Right ventricle myocardium inferior (tissue), 1 donor: ENCODE measurements at places on chromosomes 2 and 18.

- no peak for DNase-seq
These were observed 2.1 kb downstream of the DOCK10 start for GRCh38 chr2:225040142-225040541.

GRCh38 chr2:144011553-144011952, 508.4 kb downstream of the ZEB2 start:
- no peak for DNase-seq

DNA sequence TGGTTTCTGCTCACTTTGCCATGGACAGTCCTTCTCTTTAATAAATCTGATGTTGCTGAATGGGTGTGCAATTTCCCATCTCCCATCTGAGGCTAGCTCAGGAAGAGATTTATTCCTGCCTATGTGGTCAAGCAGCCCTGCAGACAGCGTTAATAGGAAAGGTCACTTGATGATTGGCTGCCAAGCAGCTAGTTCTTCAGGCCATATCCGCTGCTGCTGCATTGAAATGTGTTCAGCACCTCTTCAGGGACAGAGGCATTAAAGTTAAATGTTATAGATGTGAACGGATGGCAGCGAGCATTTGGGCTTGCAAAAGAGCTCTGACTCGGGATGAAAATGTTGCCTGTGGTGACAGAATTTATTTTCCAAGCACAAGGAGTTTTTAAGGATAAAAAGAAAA, 474.2 kb downstream of the PIK3C3 start:
- no peak for DNase-seq

DNA sequence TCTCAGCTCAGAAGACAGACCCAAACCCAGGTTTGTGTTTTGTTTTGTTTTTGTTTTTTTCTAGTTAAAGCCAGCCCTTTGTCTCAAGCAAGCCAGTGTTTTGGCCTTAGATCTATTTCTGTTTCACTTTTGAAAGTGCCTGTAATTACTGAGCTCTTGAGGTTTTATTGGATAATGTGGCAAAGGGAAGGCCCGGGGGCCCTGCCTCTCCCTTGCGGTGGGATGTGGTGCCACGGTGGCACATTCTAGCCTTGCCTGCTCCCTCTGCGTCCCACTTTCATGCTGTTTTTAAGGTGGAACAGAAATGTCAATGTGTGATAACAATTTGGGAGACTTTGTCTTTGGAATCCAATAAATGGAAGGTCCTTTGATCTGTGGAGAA, 2.5 kb downstream of the HPCAL1 start:
- no peak for DNase-seq

- DNase-seq = no peak
These were observed 18.3 kb upstream of the FAM98A start for GRCh38 chr2:33617401-33617800.

- DNase-seq = no peak
These were observed 83.9 kb upstream of the YWHAQ start for GRCh38 chr2:9714630-9715214.

GRCh38 chr2:133988316-133988891, 265.5 kb upstream of the MGAT5 start:
- no peak for DNase-seq

DNA sequence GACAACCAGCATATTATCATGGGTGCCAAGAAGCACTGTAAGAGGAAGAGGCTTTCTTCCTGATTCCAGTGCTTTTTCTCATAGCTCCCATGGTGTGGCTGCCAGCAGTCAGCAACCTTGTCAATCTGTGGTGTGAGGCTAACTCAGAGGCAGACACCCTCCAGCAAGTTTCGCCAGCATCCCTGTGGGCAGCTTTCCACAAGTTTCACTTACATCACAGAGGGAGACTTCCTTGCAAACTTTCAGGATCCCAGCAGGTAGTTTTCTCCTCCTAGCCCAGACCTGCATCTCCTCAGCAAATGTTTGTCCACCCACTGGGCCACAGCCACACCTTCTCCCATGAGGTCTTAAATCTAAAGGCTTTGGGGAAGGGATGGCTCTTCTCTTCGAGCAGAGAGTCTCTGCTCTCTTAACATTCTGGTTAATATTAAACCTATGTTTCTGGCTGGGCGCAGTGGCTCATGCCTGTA, 9.1 kb downstream of the DNAH7 start:
- no peak for DNase-seq

GRCh38 chr2:46146866-46147502, 150.2 kb upstream of the EPAS1 start:
- DNase-seq = no peak

DNA sequence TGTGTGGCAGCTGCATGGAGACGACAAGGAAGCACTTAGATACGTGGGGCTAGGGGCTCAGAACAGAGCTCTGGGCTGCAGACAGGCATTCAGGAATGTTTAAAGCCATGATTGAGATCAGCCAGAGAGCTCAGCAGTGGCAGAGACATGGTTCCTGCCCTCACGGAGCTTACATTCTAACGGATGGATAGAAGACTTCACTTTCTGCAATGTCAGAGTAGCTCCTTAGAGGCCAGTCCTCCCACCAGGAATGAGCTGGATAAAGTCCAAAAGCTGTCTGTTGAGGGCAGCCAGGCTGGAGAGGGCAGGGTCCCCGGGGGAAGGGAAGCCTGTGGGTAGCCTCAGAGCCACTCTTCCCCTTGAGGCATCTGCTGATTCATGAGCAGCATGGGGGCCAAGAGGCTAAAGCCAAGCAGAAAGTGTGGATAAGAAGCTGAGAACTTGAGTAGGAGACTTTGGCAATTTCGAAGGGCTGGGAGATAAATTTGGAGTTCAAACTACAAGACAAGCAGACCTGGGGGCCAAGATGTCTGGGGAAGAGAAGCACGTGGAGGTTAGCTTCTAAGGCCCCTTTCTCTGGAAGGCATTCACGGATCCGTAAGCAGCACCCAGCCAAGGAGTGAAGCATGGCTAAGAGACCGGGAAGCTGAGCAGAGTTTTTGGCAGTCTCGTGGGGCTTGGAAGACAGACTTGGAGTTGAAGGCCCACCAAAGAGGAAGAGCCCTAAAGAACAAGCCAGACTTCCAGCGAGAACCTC, 9.7 kb upstream of the CIB4 start:
- no peak for DNase-seq

DNA sequence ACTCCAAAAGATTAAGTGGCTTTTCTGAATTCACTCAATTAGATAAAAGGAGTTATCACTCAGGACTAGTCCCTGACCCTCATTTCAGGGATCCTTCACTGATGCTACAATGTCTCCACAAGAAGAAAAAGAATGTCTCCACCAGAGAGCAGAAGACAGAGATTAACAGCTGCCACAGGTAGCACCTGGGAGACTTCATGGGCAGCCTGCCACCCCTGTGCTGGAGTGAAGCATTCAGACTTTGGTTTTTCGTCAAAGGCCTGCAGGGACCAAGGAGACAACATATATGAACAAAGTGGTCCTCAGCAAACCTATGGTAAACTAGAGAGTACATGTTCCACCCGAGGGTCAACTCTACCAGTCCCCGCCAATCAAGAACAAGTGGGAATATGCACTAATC, 197.0 kb upstream of the ACVR2A start:
- DNase-seq = no peak

- DNase-seq = no peak
These were observed 264.5 kb upstream of the PIK3C3 start for GRCh38 chr18:41690332-41691127.

DNA sequence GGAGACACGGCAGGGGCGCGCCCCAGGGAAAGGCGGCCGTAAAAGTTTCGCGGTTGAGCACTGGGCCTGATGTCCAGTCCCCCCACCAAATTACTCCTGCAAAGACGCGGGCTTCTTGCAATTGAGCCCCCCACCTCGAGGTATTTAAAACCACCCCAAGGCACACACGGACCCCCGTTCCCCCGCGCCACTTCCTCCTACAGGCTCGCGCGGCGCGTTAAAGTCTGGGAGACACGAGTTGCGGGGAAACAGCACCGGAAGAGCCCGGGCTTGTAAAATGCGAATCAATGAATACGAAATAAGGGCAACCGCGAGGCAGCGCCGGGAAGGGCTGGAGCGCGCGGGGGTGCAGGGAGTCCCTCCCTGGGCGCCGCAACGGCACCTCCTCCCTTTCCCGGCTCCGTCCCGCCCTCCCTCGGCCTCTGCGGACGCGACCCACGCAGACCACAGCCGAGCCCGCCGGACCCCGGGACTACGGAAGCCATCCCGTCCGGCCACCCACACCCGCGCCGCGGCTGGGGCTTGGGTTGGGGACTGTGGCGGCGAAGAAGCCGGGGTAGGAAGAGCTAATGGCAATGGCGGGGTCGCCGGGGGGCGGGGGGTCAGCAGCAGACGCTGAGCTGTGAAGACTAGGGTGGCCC, 918 bp upstream of the NETO1 start:
- no peak for DNase-seq

- no peak for DNase-seq
These were observed 20.6 kb downstream of the EFR3B start for GRCh38 chr2:25062511-25062917.

DNA sequence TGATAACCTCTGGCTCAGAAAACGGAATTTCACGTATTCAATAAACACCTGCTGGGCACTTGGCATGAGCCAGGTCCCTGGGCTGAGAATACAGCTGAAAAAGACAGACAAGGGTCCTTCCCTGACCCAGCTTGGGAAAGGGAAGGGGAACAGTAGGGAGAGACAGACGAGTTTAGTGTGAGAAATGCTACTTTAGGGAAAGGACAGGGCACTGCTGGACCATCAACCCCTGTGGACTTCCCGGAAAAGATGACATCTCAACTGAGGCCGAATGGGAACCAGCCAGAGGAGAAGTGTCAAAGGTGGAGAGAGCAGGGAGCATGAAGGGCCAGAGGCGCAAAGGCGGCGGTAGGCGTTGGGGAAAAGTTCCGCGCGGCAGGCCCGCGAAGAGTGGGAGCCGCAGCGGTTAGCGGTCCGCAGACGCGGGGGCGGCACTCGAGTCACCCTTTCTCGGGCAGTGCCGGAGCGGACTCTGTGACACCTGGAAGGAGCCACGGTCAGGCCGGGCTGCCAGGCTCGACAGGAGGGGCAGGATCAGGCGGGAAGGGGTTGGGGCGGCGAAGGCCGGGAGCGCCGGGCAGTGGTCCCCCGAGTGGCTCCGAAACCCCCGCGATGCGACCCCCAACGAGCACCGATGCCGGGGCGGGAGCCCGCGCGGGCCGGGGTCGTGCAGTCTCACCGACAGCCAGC, 519 bp downstream of the TEX261 start:
- DNase-seq = no peak

GRCh38 chr2:106189764-106190468, 4.2 kb downstream of the UXS1 start:
- no peak for DNase-seq

DNA sequence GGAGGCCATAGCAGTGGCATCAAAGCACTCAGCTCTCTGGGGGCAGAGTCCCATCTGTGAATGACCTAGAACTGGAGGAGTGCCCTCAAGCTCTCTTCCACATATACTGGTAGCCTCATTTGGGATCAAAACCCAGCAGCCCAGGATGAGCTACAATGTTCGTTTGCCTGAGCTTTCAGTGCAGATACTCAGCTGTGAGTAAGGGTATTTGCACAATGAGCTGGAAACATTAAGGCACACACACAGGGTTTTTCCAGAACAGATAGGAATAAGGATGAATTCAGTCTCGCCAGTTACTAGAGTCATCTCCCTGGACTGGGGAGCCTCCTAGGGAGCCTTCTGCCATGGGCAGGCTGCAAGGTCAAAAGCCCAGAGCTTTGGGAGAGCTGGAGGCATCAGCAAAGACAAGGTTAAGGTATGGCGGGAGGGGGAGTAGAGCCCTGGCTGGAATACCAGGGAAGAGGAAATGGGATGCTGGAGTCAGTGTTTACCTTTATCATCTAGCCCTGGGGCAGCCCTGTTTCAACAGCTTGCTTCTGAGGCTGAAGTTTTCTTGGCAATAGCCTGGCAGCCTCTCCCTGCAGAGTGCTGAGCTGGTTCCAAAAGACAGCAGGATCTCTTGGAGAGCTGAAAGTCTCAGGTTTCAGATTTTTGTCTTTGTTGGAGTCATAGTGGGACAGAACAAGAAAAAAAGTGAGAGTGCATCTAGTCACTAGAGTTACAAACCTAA, 187.7 kb downstream of the LOXHD1 start:
- DNase-seq = no peak

DNA sequence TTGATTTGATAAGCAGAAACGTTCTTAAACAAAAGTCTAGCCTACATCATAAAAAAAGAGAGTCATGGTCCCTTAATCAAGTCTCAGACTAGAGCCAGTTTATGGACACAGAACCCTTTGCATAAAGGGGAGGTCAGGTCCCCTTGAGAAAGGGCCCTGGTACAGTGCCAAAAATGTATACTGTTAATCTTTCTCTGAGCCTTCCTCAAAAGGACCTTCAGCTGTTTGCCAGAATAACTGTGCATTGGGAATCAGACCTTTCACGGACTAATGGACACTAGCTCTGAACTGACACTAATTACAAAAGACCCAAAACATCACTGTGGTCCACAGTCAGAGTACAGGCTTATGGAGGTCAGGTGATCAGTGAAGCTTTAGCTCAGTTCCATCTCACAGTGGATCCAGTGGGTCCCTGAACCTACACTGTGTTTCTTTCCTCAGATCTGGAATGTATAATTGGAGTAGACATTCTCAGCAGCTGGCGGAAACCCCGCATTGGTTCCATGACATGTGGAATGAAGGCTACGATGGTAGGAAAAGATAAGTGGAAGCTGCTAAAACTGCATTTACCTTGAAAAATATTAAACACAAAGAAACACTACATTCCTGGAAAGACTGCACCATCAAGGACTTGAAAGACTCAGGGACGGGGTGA, 151.4 kb downstream of the TMEFF2 start:
- no peak for DNase-seq

DNA sequence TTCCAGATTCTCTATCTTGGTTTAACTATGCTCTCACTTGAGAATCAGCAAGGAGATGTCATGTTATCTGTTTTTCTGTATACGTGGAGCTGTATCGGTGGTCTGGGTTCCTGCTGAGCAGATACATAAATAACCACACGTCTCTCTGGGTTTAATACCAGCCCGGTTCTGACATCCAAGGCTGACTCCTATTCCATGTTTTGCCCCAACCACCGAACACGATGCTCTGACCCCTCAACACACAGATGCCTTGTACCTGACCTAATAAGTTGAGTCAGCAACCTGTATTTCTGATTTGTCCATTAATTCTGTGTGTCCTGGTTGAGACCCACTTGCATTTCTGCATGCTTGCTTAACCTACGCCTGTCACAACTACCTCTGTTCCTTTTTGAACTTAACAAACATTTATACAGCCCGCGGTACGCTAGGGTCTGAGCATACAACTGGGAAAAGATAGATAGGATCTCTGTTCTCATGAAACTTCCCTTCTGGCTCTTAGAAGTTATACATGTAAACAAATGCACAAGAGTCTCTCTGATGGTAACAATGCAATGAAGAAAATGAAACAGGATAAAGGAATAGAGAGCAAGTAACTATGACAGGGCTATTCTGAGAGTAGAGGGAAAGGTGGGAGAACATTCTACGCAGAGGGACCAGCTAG, 480.4 kb downstream of the PARD3B start:
- no peak for DNase-seq

DNA sequence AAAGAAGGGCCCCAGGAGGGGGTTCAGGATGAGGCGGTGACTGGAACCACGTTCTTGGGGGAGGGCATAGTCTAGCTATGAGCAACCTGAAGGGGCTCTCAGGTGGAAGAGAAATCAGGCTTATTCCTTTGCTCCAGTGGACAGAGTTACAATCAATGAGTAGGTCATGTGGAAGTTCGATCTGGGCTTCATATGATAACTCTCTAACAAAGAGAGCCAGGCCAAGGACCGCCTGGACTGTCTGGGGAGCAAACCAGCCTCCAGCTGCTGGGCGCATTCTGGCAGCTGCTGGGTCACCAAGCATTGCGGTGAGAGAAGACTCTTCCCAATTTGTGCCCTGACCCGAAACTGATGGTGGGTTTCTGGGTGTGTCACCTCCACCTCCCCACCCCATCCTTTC, 180.3 kb upstream of the SMAD2 start:
- DNase-seq = no peak

- DNase-seq = no peak
These were observed 61.8 kb downstream of the ACAA2 start for GRCh38 chr18:49751427-49752094.

GRCh38 chr2:211359347-211359746, 802.9 kb downstream of the CPS1 start:
- no peak for DNase-seq
